ENCODE measurements at places on chromosomes 16 and 17.
A peak's percentile ranks its signal among the peaks of the same experiment; 100 is the strongest.

DNA sequence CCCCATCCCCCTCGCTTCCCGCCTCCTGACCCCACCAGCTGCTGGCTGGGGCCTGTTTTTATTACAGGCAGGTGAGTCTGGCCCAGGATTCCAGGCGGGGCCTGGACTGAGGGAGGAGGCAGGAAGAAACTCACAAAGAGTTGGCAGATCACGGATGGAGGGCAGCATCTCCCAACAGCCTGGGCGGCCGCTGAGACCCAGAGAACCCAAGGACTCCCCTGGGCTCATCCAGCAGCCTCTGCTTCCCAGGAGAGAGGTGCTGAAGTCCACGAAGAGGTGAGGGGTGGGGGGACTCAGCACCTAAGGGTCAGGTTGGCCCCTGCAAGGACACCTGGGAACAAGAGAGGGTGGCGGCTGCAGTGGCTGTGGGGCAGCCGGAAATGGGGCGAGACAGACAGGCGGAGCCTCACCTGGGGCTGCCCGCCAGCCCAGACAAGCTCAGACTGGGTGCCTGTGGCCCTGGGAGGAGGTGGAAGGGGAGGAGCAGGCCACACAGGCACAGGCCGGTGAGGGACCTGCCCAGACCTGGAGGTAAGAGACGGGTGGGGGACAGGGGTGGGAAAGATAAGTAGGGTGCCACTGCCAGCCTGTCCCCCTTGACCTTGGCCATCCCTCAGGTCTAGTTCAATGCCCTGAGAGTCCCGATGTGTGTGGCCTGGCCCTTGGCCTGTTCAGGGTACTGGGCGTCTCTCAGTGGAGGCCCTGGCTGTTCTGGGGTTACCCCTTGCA lies 8.7 kb upstream of the ADGRG1 start:
- DNase-seq: no peak

GRCh38 chr16:73058221-73058615 lies 10.3 kb upstream of the ZFHX3 start:
- DNase-seq: no peak

DNA sequence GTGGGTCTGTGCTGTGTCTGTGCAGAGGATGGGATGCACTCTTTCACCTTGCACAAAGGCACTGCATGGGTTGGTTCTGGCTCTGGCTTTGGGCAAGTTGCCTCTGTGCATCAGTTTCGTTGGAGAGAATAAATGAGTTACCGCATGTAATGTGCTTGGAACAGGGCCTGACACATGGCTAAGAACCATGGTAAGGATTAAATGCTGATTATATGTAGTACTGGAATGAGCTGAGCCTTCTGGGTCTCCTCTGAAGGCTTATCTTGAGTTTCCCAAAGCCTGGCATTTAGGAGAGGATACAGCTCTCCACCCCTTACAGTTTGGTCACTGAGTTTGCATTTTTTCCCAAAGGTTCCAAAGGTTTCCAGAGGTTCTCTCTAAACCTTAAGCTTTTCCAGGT lies 69.1 kb downstream of the KSR1 start:
- DNase-seq: no peak

DNA sequence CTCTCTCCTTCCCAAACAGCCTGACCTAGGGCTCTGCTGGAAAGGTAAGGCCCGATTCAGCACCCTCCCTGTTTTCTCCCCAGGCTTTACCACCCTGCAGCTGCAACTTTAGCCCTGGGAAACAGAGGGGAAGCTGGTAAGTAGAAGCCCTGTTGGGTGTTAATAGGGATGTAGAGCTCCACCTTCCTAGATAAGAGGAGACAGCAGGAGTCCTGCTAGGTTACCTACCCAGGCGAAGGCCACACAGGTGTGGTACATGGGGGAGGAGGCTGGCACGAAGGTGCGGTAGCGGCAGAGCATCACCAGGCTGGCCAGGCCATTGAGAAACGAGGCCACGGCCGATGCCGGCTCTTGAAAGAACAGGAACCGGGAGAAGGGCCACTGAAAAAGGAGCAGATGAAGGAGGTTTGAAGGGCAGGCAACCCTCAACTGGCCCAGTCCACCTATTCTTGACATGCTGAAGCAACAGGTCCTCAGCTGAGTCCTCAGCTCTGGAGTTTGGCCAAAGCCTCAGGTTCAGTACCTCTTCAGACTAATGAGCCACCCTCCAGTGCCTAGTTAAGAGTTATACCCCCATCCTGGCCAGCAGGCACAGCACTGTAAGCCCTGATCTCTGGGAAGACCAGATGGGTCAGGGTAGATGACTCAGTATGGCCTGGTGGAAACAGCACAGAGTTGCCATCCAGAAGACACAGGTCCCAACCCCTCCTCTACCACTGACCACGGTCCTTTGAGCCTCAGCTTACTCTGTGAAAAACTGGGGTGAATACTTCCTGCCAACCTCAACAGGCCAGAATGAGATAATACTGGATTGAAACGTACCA lies 3.3 kb downstream of the PGAP3 start:
- DNase-seq: no peak

DNA sequence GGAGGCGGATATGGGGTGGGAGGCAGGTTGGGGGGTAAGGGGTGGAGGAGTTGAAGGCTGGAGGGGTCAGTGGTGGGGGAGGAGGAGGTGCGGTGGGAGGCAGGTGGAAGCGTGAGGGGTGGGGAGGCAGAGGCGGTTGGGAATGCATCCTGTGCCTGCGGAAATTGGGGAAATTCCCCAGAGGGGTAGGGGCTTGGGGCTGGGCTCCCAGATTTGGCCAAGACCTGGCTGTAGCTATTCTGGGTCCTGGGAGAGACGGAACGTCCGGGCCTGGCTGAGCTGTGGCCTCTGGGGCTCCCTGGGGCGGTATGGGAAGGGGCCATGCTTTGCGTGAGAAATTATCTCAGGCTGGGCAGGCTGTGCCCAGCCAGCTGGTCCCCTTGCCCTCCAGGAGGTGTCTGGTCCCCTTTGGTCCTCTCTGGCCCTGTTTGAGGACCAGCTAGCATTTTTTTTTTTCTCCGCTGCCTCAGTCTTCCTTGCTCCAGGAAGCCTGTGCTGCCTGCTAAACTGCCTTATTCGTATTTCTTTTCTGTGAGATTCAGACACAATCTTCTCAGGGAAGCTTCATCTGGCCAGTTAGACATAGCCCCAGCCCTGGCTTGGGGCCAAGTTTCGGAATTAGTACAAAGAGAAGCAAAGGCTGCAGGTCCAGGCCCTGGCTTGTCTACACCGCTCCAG lies 7.3 kb upstream of the TRPV2 start:
- peak; percentile 46 for DNase-seq

DNA sequence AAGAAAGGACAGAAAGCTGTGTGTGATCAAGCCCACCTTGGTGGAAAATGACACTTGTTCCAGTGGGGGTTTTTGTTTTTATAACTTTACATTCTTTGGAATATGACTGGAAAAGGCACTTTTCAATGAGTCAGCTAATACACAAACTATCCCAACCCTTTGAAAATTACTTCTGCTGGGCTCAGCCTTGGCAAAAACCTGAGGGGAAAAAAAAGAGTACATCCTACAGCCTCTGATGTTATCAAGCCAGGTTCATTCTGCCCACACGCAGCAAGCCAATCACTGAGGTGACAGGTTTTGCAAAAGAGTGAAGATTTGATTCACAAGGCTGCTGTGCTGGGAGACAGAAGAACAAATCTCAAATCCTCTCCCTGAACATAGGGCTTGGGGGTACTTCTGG lies 484.5 kb upstream of the ERCC4 start:
- DNase-seq: no peak

GRCh38 chr16:75644240-75645012 lies 3.0 kb downstream of the KARS1 start:
- no peak for DNase-seq

GRCh38 chr16:48497129-48497528 lies 111.9 kb upstream of the SIAH1 start:
- DNase-seq: no peak

DNA sequence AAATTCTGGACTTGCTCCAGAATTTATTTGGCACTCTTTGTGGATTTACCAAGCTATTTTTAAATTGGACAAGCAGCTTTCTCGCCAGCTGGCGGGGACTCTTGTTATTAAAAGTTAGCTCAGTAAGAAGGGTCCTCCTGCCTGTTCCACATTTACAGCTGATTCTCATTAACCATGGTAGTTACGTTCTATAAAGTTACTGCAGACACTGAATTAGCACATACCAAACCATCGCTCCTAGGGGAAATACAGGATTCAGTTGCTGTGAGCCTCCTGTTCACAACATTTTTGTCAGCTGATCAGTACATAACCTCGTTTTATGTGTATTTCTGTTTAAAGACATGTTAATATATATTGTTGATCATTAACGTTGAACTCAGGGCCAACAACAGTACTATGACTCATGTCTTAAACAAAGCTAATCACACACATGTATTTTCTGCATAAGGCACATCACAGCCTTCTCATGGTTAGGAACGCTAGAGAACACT lies 4.2 kb downstream of the LDAF1 start:
- no peak for DNase-seq

GRCh38 chr16:4499196-4499555 lies 23.0 kb downstream of the HMOX2 start:
- DNase-seq: no peak

- DNase-seq: no peak
These were observed 53.6 kb downstream of the N4BP1 start for GRCh38 chr16:48556243-48556912.

DNA sequence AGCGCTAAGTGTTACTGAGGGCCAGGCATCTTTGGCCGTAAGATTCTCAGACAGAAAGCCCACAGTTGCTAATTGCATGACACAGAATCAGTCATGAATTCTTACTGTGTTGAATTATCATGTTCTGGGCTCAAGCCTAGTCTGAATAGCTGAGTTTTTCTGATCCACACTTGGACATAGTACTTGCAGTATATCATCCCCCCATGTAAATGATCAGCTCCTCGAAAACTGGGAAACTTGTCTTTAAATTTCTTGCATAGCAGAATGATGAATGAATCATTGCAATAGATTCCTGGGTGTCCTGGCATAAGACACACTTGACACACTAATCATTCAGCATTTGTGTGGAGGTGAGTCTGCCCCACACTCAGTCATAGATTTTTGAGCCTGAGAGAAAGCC lies 2.2 kb downstream of the MLYCD start:
- no peak for DNase-seq

DNA sequence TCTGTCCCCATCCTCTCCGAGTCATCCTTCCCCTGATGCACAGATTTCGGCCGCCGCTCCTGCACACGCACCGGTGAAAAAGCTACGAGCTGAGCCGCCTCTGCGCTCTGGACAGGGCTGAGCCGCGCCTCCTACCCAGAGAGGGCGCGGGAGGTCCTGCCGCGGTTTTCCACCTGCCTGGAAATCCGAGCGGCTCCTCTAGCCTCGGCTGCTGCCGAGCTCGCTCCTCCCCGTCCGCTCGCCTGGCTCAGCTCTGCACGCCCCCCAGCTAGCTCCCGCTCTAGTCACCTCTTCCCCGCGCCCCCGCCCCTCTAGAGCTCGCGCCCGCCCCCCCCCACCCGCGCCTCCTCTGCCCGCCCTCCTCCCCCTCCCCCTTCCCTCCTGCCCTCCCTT lies 198 bp upstream of the SHISA9 start:
- peak; percentile 93 for DNase-seq

DNA sequence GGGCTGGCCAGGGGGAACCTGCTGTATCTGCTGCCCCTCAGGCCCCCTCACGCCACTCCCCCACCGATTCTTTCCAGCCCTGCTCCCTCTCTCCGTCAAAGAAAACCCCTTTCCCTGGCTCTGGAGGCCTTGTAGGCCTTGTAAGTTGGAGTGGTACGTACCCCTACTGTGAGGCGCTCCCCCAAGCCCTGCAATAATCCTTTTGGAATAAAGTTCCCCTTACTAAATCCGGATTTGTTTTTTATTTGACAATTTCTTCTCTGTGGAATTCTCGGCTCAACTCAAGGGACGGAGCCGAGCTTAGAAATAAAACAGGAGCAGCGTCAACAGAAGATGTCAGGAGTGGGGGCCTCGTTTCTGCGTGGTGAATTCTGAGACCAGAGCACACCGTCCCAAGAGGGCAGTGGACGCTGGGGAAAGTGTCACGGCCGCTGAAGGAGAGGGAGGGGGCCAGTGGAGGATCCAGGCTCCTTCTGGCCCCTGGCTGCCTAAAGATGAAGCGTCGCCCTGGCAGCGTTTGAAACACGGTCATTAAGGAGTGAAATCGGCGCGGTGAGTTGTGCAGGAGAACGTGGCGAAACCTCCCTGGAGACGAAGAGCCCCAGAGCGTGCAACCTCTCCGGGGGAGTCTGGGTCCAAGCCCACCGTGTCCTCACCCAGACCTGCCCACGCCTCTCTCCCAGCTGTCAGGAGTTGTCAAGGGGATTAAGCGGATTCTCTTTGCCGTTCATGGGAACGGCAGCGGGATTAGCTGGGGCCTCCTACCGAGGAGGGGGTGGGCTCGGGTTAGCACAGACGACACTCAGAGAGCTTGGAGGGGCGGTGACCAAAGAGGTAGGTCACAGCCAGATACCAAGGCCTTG lies 47.0 kb downstream of the SLC7A5 start:
- no peak for DNase-seq

DNA sequence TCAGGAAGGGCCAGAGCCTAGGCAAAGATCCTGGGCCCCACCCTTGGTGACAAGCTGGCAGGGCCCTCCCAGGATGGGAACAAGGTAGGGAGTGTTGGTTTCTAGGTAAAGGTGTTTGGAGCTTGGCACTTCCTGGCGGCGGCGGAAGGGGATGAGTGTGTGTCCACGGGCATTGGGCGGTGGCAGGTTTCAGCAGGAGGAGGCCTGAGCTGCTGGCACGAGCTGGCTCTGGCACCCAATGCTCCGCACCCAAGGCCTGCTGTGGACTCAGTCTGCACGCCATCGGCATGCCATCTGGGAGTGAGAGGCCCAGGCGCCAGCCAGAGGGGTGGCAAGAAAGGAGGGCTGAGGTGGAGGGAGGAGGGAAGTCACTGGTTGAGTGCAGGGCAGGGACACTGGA lies 46.9 kb upstream of the TAC4 start:
- no peak for DNase-seq

- DNase-seq: no peak
These were observed 146.0 kb downstream of the FTO start for GRCh38 chr16:53849994-53850393.

DNA sequence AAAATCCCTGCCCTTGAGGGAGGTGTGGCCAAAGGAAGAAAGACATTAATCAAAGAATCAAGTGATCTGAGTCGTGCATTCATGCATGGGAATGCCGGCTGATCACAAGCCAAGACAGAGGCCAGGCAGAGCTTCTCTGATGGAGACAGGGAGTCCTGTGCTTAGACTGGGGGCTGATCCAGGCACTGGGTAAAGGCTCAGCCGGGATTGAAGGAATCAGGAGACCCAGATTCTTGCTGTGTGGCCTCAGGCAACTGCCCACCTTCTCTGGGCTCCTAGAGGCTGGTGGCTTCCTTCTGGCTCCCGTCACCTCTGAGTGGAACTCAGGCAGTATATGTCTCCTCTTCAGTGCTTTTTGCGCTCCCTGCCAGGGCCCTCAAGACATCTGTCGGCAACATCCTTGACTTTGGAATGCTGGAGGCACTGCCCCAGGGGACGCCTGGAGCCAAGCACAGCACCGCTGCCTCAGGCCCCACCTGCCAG lies 17.7 kb downstream of the RAI1 start:
- DNase-seq: no peak
